ENCODE measurements at places on chromosomes 3 and 15.

DNA sequence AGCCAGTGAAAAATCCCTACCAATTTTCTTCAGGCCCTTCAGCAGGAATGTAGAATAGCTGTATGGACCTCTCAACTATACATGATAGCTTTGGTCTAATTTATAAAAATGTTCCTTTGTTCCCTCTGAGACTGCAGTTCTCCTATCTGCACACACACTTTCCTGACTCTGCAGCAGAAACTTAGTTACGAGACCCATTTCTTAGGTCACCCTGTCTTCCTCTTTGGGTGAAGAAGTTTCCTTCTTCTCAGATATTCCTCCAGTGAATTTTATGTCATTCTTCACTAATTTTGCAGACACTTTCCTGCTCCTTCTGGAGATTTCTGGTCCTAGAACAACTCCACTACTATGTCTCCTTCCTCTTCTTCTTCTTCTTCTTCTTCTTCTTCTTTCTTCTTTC is 42.6 kb downstream of the CD200R1L start:
- no peak for DNase-seq

DNA sequence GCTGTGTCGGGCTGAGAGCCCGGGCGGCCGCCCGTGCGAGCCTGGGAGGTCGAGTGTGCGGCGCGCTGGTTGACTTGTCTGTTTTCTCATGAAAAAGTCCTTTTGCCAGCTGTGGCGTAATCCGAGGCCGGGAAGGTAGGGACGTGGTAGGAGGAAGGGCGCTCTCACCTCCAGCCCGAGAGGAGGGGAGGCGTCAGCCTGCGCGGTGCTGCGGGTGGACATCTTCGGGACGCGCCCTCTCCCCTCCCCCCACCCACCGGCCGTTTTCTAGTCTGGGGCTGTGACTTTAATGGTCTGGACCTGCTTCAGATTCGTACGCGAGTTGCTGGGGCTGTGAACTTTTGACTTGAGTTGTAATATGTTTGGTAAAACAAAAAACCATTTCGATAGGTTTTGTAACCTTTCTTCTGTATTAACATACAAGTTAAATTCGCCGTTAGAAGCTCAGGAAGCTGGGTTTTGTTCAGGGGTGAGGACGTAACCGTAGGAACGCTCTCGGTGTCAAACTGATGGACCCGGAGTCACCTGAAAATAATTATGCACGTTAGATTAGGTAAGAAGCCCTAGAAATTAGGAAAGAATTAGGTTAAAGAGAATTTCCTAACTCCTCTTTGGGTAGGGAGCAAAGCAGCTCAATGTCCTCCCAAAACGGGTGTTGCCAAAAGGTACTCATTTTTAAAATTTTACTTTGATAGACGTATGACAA is 762 bp downstream of the NCK1 start:
- no peak for DNase-seq

DNA sequence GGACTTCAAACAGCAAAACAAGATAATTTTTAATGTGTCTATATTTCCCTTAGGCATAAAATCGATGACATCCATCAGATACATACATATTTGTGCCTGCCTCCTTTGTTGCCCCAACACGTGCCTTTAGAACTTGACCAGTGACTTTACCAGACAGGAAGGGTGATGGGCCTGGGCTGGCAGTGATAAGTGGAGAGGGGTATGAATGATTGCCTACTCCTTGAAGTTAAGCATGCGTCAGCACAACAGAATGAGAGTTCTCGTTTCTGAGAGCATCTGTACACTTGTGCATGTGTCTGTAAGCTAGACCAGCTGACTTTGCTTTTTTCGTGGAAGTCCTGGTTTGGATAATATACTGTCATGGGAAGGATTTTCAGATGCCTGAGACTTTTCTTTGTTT is 54.9 kb upstream of the COL6A6 start:
- DNase-seq: no peak

DNA sequence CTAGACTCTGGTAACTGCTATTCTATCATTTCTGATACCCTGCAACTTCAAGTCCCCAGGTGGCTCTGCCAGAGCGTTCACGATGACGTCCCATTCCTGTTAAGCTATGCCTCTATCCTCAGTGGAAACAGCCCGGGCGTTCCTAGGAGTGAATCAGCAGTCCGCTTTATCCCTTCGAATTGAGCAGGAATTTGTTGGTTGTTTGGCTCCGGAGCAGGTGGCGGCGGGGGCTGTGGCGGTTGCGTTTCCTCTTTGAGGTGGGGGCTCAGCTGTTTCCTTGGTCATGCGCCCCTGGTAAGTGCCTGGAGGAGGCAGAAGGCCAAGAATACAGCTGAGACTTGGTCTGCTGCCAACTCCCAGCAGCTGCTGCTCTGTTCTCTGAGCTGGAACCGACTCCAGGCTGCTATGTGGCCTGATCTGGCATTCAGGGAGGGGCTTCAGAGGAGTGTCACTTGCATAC is 25.2 kb downstream of the ARPP21 start:
- DNase-seq: no peak

- no peak for DNase-seq
These were observed 437.2 kb downstream of the SI start for GRCh38 chr3:164641071-164641470.

- DNase-seq: no peak
These were observed at the start of gene VEPH1 for GRCh38 chr3:157502916-157503595. Gene VEPH1 (minus strand): TSS chr3:157503416. CDS start chr3:157495349, 8,067 bp downstream.

GRCh38 chr3:2098398-2099027 is at the start of gene CNTN4:
Gene CNTN4 (plus strand): TSS chr3:2098866.
- no peak for DNase-seq

DNA sequence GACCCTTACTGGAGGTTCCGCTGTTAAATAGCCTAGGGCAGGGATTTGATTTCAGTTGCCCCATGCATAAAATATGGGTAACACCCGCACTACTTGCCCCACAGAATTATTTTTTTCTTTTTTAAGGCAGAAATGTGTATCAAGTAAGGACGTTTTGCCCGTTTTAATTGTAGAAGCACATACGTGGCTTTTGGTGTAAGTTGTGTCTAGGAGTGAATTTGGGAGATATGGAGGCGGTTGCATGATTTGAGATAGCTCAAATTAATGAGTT is 636 bp upstream of the LRRC58 start:
- no peak for DNase-seq

- DNase-seq: no peak
These were observed 252.2 kb upstream of the RGMA start for GRCh38 chr15:93341164-93341563.

DNA sequence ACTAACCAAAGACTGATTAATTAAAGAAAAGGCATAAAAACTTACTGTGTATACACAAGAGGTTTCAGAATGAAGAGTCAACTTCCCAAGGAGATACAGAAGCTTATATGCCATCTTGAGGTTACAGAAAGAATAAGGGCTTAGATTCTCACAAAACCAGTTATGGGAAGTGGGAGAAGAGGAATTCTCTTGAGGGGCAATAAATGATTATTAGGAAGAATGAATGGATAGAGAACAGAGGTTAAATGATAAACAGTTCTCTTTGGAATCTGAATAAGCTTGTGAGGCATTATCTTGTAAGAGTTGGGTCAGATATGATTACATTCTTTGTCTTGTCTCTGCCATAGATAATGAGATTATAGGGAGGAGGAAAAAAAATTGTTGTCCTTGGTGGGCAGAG is 126.7 kb upstream of the SPATA16 start:
- no peak for DNase-seq

- DNase-seq: no peak
These were observed 16.0 kb downstream of the STARD9 start for GRCh38 chr15:42591238-42591934.

DNA sequence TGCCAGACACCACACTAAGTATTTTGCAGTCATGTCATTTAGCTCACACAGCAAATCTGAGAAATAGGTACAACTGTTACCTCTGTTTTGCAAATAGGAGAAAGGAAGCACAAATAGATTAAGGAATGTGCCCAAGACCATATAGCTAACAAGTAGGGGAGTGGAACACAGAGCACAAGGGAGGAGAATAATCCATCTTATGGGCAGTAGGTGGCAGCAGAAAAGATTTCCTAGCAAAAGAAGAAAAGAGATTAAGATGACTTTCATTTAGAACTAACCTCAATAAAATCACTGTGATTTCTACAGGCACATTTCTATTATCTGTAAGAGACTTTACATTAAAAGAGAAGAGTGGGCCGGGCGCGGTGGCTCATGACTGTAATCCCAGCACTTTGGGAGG is 49.1 kb downstream of the NR1I2 start:
- no peak for DNase-seq

DNA sequence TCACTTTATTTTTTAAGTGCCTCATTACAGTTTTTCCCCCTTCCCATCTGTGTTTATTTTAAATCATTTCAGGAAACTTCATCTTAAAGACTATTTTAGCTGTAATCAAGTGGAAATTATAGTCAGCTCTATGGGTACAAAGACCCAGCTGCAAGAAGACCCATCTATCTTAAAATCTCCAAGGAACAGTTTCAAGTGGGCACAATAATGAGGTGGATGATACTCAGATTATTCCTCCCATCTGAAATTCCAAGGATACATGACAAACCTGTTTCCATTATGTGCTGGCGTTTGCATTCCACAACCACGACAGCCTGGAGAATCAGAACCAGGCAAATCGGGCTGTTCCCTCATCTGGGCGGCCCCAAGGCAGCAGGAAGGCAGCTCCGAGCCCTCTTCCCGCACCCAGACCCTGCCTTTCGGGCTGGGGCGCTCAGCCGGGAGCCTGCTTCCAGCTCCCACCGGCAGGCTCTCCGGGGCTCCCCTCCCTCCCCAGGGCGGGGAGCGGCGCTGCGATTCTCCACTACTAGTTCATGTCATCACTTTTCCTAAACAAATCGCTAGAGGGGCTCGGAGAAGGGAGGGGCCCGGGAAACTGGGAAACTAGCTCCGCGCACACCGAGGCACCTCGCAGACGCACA is at the start of gene MGLL:
MGLL (minus strand) TSS at position 475 of the 641 bp plus-strand sequence; CDS start at position 278, 197 bp downstream.
- no peak for DNase-seq

DNA sequence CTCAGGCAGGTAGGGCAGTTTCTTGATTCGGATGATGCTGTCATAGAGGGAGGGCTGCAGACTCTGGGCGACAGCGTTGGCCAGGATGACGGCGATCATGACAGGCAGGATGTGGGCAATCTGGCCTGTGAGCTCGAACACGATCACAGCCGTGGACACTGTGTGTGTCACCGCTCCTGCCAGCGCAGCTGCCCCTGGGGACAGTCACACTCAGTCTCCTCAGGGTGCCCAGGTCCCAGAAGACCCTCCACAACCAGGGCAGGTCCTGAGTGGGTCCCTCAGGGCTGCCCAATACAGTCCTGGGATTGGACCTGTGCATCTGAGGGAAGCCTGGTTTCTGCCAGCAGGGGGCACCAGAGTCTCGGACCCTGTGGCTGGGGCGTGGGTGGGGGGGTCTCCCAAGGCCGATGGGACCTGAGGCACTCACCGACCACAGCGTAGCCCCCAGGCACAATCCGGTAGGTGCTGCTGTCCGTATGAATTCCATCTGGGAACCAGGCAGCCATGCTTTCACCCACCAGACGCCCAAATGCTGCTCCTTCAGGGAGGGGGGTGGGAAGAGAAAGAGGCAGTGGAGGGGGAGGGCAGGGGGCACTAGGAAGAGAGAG is 7.2 kb downstream of the CLCN2 start:
- peak; percentile 55 for DNase-seq

DNA sequence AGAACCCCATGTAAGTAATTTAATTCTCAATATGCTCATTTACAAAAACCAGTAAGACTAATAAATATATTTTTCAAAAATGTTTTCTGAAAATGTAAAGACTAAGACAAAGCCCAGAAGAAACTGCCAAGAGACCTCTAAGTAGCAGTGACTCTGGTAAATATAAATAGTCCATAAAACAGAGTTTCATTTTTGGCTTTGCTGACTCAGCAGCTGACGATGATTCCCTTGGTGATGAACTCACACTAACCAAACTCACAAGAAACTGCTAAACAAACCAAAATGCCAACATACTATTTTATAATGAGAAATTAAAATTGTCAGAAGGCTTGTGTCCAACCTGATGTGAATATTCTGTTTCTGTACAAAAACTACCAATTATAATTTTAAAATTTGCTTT is 31.5 kb upstream of the IMPG2 start:
- no peak for DNase-seq

DNA sequence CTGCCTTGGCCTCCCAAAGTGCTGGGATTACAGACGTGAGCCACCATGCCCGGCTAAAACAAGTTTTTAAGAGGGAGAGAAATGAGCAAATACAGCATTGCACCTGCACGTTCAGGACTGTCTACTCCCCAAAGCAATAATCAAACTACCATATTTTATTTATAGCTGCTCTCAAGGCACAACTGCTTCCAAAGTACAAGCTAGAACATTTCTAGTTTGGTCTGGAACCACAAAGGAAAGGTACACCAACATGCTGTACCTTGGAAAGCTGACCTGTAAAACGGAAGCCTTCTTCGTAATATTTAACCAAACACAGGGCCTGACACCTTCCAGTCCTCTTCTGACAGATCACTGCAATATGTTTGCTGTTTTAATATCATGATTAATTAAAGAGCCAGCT is 14.5 kb upstream of the VGLL4 start:
- DNase-seq: no peak

DNA sequence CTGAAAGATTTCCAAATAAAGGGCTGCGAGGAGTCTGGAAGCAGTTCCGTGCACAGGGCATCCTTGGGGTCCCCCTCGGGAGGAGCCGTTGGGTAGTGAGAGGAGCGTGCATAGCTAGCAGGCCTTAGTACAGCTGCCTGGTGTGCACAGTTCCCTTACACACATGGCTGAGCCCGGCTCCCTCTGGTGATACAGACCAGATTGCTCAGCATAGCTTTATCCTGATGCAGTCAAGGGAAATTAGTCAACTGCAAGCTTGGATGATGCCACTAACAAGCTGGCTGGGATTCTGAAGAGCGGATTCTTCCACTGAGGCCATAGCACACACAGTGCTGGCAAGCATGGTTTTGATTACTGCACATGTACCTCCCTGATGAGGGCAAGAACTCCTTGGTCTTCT is 349.4 kb downstream of the LRTM1 start:
- DNase-seq: no peak

- DNase-seq: no peak
These were observed 287.4 kb upstream of the SLCO3A1 start for GRCh38 chr15:91566141-91566540.

DNA sequence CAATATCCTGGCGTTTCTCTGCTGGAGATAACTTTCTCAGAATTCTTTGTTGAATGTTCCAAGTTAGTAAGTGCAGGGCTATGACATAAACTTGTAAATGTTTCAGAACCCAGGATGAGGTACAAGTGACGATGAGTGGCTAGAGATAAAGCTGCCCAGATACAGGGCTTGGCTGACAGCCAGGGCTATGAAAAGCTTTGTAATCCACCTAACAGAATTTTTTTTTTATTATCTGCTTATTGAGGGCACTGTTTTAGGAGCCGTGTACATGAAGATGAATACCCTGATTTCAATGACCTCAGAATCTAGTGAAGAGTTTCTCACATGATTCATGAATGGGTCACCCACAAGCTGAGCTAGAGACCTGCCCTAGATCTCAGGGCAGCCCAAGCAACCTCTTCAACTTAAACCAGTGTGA is 431.4 kb downstream of the DIPK2A start:
- no peak for DNase-seq

- no peak for DNase-seq
These were observed 92.1 kb upstream of the SEC13 start for GRCh38 chr3:10413041-10413440.

All from CD8-positive, alpha-beta T cell (primary cell).